Foreskin melanocyte (primary cell): ENCODE measurements at places on chromosomes 13 and 19.

DNA sequence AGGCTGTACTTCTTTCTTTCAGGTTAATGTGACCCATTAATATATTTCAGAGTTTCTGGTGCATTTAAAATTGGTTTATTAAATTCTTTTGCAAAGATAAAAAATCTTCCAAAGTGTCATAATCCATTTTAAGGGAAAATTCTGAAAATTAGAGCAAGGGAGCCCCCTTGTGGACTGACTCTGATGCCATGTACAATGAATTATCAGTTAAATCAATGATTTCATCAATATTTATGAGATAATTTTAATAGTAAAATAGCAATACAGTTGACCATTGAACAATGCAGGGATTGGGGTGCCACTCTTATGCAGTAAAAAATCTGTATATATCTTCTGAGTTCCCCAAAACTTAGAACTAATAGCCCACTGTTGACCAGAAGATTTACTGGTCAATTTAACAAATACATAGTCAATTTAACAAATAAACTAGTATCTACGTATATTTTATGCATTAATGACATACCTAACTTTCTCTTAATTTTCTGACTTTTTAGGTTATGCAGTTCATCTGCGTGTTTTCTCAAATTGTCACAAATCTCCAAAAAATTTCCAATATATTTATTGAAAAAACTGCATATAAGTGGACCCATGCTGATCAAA is 479.1 kb upstream of the MIR17HG start:
- no peak for DNase-seq

GRCh38 chr13:98301721-98302120 is 124.7 kb upstream of the RNF113B start:
- DNase-seq: no peak

- DNase-seq: no peak
Measured at GRCh38 chr19:23823952-23824389, 65.3 kb upstream of the ZNF681 start.

- DNase-seq: peak; percentile 89
Measured at GRCh38 chr19:16076154-16076957, at the start of gene TPM4. Gene TPM4, plus strand, starts transcription at chr19:16076495. Its CDS starts 71 bp downstream, at chr19:16076566.

DNA sequence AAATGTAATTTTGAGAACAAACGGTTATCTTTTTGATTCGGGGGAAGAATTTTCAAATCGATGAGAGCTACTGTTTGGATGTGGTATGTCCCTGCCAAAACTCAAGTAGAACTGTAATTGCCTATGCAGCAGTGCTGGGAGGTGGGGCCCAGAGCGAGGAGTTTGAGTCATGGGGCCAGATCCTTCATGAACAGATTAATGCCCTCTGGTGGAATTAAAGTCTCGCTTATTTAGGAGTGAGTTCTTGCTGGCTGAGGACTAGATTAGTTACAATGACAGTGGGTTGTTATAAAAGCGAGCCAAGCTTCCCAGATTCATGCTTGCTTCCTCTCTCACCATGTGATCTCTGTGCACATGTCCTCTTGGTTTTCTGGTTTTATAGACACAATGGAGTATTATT is 11.8 kb upstream of the PRR20A start:
- DNase-seq: no peak

DNA sequence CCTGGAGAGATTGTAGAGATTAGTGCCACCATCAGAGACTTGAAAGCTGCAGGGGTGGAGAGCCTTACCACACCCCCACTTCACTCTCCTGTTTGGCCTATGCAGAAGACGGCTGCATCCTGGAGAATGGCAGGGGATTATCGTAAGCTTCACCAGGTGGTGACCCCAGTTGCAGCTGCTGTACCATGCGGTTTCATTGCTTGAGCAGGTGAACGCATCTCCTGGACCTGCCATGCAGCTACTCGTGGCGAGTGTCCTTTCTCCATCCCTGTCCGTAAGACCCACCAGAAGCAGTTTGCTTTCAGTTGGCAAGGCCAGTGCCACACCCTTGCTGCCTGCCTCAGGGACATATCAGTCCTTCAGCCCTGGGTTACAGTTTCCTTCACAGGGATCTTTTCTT is 21.2 kb downstream of the PPP5C start:
- DNase-seq: no peak

GRCh38 chr19:56983171-56983570 is 136.6 kb upstream of the USP29 start:
- DNase-seq: no peak

GRCh38 chr19:47032171-47032811 is 12.7 kb downstream of the NPAS1 start:
- no peak for DNase-seq

GRCh38 chr13:63088226-63088625 is 1672.6 kb upstream of the PCDH20 start:
- DNase-seq: peak; percentile 91

DNA sequence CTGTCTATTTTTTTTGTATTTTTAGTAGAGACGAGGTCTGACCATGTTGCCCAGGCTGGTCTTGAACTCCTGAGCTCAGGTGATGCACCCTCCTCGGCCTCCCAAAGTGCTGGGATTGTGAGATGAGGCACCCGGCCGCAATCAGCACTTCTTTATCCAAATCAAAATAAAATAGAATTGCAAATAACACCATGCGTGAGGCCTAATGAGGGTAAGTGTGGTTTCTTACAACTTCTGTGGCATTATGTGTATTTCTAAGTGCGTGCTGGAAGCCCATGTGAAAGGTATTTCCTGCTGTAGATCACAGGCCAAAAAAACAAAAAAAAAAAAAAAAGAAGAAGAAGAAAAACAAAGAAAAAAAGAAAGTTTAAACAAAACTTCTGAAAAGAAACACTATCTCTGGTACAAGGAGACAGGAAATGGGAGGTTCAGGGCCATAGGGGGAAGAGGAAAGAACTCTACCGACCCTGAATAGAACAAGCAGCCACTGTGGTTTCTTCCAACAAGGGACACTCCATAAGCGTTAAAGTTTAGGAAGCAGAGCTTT is 3.0 kb upstream of the GRAMD1A start:
- no peak for DNase-seq

DNA sequence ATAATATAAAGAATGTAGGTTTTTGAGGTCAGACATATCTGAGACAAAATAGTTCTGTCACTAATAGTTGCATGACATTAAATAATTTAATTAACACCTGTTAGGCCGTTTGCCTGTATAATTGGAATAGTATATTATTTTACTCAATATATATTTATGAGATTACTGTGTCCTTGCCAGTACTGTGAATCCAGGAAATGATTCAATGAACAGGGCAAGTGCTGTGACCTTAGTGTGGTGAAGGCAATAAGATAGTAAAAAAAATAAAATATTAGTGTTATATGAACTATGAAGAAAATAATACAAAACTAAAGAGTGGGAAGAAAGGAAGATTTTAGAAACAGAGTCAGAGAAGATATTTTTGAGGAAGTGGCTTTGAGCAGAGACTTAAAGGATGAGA is 403.7 kb downstream of the PCDH9 start:
- DNase-seq: no peak

- no peak for DNase-seq
Measured at GRCh38 chr19:28314756-28315155, 898.2 kb downstream of the UQCRFS1 start.

GRCh38 chr19:49490287-49491029 is 3.0 kb downstream of the RPL13A start:
- no peak for DNase-seq

- DNase-seq: no peak
Measured at GRCh38 chr19:32296694-32297093, 48.7 kb upstream of the ZNF507 start.

- no peak for DNase-seq
Measured at GRCh38 chr13:99155821-99156220, 44.8 kb upstream of the UBAC2 start.

GRCh38 chr13:35716186-35716585 is 239.7 kb upstream of the MAB21L1 start:
- no peak for DNase-seq

DNA sequence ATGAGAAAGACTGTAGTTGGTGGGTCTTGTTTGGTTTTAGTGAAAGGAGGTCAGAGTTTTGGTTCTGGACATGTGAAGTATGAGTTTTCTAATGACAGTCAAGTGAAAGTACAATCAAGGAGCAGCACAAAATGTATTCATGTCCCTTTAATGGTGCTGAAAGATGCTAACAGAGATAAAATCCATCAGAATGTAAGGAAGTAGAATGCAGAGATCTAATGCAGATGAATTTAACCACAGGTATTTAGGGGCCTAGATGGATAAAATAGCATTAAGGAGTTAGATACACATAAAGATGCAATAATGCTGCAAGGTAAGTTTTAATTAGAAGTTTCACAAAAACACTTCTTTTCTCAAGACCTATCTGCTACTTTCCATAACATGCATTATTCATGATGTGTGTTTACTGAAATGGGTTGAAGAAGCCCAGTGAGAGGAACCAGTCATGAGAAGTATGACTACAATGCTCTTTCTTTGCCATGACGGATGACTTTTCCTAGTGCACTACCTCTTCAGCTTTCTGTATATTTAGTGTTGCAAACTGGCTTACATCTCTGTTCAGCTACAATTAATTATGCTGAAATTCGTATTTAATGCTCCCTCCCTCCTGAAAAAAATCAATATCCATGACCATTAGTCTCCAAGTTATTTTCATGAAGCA is 222.9 kb upstream of the HTR2A start:
- no peak for DNase-seq

DNA sequence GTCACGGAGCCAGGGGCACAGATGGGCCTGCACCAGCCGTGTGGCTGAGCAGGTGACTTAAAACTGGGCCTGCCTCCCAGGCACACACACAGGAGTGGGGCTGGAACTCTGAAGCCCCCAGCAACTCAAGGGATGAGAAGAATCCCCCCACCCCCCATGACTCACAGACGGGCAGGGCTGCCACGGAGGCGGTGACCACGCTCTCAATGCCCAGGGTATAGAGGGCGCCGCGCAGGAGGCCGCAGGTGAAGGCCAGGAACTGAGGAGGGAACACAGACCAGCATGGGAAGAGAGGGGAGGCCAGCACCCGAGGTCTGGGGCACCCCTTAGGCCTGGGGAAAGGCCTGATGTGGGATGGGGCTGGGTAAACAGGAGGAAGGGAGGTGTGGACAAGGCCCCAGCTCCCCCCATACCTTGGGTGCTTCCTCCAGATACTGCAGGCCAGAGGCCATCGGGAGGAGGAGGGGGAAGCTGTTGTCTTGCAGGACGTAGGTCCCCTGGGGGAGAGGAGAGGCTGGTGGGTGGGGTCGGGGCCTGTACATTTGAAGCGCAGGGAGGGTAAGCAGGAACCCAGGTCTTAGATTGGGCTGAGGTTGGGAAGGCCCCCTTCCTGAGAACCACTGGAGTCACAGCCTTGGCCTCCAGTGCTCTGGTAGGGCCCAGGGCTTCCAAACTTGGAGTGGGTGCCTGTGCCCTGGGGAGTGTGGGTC is 3.1 kb upstream of the NKPD1 start:
- no peak for DNase-seq

- DNase-seq: no peak
Measured at GRCh38 chr19:6236310-6237291, 43.2 kb downstream of the MLLT1 start.
